Stimulated activated CD8-positive, alpha-beta memory T cell treated with anti-CD3 and anti-CD28 coated beads, Interleukin-12 subunit alpha, Interleukin-12 subunit beta, amount 100 ng/mL, for 1 hour (primary cell): ENCODE measurements at places on chromosomes 4 and X.

- DNase-seq, result no peak
These were observed 15.3 kb downstream of the USP46 start for GRCh38 chr4:52643785-52644244.

- no peak for DNase-seq
These were observed 69.5 kb downstream of the IL15 start for GRCh38 chr4:141705747-141706377.

DNA sequence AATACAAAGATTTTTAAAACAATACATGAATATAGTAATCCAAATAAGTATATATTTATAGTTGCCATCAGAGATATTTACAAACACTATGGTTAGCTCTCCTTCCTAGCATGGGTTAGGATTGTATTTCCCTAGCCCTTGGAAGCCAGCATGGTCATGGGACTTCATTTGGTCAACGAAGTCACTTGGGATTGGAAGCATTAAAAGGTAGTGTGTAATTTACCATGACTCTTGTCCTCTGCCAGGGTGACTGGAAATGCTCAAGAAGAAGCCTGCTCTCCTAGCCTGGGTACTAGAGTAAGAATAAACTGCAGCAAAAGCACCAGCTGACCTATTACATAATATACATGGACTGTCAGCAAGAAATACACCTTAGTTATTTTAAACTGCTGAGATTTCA is 102.9 kb downstream of the COL25A1 start:
- no peak for DNase-seq

DNA sequence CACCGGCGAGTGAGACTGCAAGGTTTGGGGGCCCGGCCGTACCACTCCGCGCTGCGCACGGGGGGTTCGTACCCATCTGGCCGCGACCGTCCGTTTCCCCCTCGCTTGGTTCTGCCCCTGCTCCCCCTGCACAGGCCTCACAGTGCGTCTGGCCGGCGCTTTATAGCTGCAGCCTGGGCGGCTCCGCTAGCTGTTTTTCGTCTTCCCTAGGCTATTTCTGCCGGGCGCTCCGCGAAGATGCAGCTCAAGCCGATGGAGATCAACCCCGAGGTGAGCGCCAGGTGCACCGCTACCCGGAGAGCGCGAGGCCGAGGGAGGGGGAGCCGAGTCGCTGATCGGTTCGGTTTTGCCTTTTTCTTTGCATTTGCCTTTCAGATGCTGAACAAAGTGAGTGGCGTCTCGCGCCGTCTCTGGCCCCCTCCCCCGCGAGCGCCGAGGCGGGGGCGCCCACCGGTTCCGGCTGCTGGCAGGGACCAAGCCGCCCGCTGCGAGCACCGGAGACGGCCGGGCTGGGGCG is at the start of gene UCHL1:
Gene UCHL1, plus strand, starts transcription at position 189 of the 517 bp plus-strand sequence. Its CDS starts 49 bp downstream, at position 238.
- no peak for DNase-seq

DNA sequence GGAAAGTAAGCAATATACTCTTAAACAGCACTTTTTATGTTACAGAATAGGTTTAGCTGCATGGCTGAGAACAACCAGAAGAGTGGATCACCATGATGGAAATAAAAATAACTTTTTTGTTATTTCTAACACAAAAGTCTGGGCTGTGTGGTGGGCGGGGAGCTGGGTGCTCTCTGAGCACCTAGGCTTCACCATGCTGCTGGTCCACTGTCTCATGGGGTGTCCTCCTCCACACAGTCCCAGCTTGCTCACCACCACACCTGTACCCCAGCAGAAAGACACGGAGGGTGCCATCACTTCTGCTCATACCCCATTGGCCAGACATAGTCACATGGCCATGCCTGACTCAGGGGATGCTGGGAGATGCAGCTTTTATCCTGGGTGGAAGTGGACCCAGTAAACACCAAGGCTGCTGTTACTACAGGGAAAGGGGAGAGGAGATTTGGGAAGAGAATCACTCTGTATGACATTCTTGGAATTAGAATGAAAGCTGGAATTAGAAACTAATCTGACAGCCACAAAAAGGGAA is 45.0 kb downstream of the CPZ start:
- no peak for DNase-seq

DNA sequence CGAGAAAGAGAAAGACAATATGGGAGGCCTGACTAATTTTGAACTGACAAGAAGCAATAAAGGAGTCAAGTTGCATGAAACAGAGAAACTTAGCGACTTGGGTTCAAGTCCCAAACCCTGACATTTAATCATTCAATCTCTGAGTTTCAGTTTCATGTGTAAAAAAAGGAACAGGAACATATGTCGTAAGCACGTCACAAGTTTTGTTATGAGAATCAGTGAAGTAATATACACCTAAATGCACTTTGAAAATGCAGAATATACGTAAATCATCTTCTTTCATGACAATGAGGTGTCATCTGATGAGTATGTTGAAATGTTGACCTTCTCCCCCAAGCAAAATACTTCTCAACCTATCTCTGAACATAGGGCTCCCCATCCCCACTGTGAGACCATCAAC is 10.4 kb downstream of the ACOT9 start:
- DNase-seq, result no peak

- no peak for DNase-seq
These were observed 386.3 kb downstream of the DMD start for GRCh38 chrX:32825009-32825408.

DNA sequence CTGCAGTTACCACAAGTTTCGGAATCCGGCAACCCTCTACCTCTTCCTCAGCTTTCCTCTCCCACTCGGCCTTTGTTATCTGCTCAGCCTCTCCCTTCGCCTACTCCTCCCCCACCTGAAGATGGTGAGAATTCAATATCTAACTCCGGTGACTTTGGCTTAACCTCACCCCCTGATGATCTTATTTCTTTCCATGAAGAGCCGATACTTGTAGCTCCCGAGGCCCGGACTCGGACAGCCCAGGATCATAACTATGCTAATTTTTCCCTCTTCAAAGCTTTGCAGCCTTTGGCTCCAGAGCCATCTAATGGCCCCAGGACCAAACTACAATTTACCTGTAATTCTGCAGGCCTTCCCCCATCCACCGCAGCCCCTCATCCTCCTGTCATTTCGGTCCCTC is 32.0 kb upstream of the MGST2 start:
- no peak for DNase-seq

GRCh38 chrX:40864972-40865371 is 129.6 kb upstream of the MED14 start:
- no peak for DNase-seq

- no peak for DNase-seq
These were observed 11.6 kb downstream of the SORBS2 start for GRCh38 chr4:185800266-185800945.

GRCh38 chr4:7887436-7887835 is 52.2 kb downstream of the AFAP1 start:
- no peak for DNase-seq

DNA sequence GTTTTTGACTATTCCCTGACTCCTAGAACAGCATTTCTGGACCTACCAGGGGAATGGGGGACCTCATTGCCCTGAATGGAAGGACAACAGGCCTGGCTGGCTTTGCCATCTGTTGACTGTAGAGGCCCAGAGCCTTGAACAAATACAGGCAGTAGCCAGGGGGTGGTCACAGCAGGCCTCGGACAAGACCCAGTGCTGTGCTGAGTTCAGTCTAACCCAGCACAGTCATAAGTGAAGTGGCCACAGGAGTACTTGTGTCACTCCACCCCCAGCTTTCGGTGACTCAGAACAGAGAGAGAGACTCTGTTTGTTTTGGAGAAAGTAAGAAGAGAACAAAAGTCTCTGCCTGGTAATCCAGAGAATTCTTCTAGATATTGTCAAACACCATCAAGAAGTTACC is 310.0 kb downstream of the PRR32 start:
- no peak for DNase-seq

DNA sequence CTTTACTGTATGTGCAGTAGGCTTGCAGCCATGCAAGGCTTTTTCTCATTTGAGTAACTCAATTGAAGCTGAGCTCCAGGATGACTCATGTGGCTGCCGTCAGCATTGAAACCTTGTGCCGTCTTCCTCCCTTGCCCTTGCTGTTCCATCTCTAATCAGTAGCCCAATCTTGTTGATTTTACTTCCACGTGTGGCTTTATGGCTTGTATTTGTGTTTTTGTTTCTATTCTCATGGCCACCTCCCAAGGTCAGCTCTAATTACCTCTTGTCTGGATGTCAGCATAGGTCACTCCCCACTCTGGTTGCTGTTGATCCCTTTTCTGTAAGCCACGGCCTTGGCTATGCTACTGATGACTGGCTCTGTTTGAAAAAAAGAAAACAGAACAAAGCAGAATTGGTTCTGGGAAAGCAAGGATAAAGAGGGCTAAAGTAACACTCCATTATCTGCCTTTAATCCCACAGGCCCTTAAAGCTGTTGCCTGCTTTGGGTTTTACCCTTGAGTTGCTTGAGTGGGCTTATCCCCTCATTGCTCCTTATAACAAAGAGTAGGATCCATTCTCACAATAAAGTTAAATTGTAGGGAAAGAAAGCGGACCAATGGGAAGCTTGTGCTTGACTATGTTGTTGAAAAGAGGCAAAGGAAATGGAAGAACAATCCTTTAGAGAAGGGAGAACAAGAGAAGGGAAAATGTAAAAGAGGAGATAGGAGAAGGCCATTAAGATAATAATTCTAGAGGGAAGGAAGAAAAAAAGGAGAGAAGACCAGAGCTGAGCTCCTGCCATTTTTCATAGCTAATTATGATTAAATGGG is 173.9 kb upstream of the PGRMC2 start:
- DNase-seq, result no peak

DNA sequence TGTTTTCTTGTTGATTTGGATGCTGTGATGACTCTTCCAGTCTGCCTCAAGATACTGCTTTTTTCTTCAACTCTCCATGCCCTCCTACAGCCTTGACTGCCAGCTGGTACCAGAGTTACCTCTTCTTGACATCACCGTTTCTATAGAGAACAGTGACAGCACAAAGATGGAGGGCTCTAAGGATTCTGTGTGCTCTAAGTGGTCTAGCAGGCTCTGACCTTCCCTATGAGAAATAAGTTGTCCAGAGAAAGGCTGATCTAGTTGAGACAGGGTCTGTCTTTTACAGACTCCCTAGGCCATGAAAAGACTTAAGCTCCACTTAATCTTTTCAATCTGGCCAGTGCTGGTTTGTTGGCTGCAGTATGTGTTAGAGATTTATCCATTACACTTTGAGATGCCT is at the start of gene AKAP4:
Gene AKAP4, minus strand, starts transcription at position 101 of the 400 bp plus-strand sequence. CDS start 118 bp downstream, outside the sequence.
- no peak for DNase-seq

DNA sequence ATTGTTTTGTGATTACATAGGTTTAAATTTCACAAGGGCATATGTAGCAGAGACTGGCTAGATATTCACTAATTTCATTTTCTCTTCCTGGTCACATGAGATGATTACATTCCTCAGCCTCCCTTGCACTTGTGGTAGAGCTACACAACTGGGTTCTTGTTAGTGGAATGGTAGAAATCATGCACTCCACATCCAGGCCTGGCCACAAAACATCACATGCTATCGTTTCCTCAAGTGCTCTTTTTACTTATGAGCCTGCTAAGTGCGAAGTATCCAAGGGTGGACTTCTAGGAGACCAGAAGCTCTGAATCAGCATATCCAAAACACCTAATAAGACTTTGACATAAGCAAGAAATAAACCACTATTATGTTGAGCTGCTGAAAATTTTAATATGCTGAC is 26.4 kb upstream of the HPGDS start:
- DNase-seq, result no peak

DNA sequence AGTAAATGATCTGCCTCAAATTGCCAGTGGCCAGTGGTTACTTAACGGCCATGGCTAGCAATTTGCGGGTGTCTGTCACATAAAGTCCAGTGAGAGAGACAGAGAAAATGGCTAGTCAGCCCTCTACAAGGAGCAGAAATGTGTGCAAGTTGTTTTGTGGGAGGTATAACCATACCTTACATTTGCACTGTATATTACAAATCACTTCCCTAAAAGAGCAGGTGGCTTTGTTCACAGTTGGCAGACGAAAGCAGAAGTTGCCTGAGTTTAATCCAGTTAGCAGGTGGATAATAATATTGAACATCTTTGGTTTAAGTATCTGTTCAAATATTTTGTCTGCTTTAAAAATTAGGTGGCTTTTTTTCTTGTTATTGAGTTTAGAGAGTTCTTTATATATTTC is 15.6 kb downstream of the SRPX start:
- no peak for DNase-seq

- no peak for DNase-seq
These were observed 645.0 kb upstream of the ATOH1 start for GRCh38 chr4:93183576-93183975.

DNA sequence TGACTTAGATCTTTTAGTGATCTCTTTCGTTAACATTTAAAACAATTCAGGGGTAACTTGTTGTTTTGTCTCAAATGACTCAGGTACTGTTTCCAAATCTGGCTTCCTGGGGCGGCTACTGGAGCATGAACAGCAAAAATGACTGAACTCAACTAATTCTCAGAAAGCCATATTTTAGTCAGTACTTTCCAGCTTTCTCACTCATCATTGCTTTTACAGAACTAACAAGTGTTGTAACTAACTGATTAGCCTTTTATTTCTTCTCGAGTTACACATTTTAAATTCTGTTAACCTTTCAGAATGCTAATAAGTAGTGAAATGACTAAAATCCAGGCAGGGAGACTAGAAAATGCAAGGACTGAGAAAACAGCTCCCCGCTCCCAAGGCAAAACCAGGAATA is 55.3 kb downstream of the JADE3 start:
- no peak for DNase-seq

DNA sequence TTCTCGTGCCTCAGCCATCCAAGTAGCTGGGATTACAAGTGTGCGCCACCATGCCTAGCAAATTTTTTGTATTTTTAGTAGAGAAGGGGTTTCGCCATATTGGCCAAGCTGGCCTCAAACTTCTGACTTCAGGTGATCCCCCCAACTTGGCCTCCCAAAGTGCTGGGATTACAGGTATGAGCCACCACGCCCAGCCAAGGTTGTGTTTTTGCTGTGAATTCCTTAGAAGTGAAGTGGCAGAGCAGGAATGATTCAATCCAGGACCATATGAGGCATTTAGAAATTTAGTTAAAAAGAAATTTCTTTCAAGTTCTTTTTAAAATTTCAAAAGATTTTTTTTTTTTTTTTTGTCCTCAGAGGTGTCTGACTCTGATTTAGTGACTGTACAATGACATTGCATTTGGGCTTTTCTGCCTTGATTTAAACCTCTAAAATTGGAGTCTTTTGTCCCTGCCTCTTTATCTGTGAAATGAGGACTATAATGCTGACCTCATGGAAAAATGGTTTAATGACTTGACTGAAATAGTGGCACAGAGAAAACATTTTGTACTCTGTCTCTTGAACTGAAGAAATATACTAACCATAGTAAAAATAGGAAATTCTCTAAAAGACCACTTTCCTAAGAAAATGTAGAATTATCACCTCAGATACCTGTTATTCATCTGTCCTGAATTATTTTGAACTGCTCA is 59.9 kb downstream of the CXCL13 start:
- DNase-seq, result no peak

DNA sequence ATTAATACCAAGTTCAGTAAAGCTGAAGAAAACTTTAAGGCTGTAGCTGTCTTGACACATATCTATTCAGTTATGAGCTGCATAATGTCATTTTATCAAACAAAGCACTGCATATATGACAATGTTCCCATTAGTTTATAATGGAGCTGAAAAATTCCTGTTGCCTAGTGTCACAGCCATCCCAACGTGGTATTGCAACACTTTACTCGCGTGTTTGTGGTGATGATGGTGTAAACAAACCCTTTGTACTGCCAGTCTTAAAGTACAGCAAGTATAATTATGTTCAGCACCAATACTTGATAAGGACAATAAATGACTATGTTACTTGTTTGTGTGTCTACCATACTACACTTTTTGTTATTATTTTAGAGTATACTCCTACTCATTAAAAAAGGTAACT is 1415.6 kb upstream of the PCDH7 start:
- no peak for DNase-seq

- DNase-seq, result no peak
These were observed 105.7 kb upstream of the PTCHD1 start for GRCh38 chrX:23228950-23229448.
